ENCODE measurements at places on chromosomes 3 and 15.
A peak's percentile ranks its signal among the peaks of the same experiment; 100 is the strongest.

DNA sequence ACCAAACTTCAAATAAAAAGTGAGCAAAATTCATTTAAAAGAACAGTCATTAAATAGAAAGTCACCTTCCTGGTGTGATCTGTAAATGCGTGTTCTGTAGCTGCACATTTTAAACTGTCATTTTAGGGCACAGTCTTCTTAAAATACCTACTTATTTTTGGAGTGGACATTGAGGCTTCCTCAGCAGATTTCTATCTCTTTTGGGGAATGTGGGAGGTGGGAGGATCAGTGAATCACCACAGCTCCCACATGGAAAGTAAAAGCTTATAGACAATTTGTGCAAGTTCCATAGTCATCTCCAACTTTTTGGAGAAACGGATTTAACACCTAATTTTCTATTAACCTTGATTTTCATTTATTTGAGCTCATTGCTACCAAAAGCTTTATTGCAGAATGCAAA, 21.0 kb upstream of the MOBP start:
- DNase-seq, result no peak

DNA sequence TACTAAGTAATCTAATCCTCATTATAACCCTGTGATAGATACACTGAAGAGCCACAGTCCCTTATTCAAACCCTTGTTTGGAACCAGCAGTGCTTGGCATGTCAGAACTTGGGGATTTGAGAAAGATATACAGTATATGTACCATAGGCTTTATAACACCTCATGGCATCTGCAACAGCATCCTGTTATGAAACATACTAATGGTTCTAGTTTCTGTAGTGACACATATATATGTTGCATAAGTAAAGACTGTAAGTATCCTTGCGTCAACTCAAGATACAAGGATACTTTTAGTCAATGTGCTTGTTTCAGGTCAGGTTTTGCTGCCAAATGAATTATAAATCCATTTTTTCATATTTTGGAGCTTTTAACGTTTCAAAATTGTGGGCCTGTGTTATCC, 58.5 kb downstream of the CCNL1 start:
- DNase-seq, result no peak

GRCh38 chr3:25037049-25037547, 391.0 kb upstream of the RARB start:
- DNase-seq, result no peak

DNA sequence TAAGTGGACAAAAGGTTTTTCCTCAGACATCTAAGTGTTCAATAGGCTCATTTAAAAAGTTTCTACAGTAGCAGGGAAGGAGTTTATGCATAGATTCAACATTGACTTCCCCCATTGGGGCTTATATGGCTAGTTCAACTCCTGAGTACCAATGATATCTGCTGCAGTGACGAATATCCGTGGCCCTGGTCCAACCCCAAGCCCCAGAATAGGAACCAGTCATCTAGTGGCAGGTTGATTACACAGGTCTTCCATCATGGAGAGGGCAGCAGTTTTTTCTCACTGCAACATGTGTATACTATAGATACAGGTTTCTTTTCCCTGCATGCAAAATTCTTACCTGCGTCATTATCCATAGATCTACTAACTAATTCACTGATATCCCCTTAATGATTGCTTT, 45.8 kb upstream of the KPNA4 start:
- no peak for DNase-seq

DNA sequence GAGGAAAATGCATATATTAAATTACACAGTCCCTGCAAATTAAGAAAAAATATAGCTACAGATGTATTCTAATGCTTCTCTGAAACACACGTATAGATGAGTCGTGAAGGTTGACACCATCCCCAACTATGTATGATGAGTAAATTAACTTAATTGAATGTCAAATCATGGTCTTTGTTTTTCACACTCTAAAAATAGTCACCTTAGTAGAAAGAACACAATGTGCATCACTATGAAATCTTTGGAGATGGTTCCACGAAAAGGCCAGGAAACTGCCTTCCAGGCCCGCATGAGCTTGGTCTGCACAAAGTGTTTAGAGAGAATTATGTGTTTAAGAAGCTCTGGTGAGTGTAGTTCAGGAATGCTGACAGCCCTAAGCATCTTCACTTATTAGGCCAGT, 313.4 kb upstream of the IL12A start:
- no peak for DNase-seq

DNA sequence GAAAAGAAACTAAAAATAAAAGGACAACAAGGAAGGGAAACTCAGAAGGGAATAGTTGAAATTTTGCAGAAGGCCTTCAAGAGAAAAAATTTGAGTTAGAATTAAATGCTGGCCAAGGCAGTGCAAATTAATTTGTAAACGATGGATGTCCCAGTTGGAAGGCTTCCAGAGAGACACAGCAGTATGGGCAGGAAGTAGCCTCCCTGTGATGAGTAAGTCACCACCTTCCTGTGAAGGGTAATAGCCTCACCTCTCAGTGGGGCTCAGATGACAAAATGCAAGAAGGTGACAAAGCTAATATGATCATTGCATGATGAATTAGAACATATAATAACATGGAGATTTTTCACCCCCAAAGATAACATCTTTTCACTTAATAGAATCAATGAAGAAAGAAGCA, 27.3 kb upstream of the TMCO5A start:
- peak; percentile 24 for DNase-seq

- peak; percentile 88 for DNase-seq
Observed at GRCh38 chr3:157865352-157866000, 240.7 kb downstream of the SHOX2 start.

DNA sequence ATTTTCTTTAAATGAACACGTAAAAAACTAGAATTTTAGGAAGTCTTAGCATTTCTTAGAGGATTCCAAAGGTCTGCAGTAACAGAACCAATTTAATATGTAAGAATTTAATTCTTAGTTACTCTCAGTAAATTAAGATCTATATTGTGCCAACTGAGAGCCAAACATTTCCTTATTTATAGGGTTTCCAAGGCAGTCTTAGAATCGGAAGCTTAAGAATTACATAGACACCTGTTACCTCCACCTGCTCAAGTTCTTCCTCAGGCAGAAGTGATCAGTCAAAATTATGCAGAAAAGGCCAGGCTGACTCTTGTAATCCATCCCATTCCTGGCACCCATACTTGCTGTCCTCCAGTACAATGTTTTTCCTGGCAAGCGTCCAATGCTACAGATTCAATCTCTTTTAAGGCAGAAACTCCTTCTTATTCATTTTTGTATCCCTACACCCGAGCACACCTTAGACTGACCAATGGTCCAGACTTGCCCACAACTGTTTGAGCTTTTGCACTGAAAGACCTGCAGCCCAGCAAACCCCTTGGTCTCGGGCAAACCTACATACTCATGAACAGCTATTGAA, 64.3 kb downstream of the NCEH1 start:
- peak; percentile 59 for DNase-seq

- DNase-seq, result no peak
Observed at GRCh38 chr3:188931531-188931930, 240.2 kb upstream of the TPRG1 start.

DNA sequence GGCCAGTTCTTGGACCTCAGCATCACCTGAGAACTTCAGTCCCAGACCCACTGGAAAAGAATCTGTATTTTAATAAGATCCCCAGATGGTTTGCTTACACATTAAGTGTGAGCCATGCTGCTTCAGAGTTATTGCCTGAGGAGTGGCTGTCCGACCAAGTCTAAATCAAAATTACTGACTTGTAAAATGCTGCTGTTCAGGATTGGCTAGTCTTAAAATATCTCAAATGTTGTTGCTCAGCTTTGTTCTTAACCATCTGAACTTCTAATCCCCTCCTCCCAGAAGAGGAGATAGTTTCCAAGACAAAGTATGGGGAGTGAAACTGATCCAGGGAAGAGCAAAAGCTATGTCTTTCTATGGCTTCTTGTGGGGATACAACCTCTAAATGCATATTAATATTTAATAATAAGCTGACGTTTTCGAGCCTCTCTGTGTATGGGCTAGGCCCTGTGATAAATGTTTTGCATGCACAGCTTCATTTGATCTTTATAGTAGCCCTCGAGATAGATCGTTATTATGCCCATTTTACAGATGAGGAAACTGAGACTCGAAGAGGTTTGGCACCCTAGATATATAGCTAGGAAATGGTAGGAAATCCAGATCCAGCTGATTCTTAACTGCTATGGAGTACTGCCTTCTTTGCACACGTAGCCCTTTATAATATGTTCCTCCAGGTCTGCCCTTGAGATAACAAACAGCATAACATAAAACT, 52.2 kb downstream of the DNASE1L3 start:
- no peak for DNase-seq

DNA sequence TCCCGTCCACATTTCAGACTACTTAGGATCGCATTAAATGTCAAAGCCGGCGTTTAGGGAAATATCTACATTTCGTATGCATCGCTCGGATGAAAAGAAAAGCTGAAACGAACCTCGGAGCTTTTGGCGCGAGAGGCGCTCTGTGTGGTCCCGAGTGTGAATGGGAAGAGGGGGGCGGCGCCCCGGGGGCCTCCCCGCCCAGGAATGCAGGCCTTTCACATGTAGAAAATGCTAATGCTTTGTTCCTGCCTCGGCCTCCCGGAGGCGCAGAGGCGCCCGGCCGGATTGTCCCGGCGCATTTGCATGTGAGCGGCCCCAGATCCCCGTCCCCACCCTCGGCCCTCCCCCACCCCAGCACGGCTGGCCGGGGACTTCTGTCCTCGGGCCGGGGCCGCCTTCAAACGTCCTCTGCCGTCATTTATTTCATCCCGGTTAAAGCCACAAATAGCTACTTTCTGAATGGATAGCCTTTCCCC, 37.0 kb upstream of the TRIM71 start:
- peak; percentile 68 for DNase-seq

DNA sequence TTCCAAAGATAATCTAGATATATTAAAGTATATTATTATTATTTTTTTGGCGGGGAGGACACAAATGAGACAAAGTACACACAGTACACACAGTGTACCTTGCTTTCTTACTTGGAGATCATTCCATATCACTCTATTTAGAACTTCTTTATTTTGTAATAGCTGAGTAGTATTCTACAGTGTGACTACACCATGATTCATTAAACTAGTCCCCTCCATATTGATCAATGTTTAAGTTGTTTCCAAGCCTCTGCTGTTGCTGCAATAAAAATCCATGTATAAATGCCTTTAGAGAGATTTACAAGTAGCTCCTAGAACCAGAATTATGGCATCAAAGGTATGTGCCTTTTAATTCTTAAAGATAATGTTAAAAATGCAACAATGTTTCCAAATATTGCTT, 38.8 kb downstream of the PYGO1 start:
- DNase-seq, result no peak

- no peak for DNase-seq
Observed at GRCh38 chr3:184218814-184219213, 10.6 kb upstream of the VWA5B2 start.

GRCh38 chr3:64081235-64081630, 57.9 kb upstream of the PSMD6 start:
- no peak for DNase-seq

GRCh38 chr3:173552526-173552925, 155.0 kb downstream of the NLGN1 start:
- no peak for DNase-seq

DNA sequence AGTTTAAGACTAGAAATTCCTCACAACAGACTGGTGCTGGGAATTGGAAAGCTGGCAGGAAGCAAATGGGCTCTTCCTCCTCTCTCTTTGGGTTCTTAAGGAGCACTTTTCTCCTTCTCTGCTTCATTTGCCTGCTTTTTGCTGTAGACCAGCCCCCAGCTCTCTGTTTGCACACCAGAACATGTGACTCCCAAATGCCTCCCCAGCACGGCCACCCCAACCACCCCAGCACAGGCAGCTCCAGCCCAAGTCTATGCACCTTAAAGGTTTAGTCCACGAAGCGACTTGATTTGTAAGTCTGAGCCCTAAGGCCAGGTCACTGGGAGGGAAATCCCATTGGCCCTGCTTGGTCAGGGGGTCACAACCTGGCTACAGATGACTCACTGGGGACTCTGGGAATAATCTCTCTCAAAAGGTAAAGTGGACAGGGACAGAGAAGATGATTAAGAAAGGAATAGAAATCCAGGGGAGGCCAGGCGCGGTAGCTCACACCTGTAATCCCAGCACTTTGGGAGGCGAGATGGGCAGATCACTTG, 377.8 kb upstream of the PROK2 start:
- no peak for DNase-seq

DNA sequence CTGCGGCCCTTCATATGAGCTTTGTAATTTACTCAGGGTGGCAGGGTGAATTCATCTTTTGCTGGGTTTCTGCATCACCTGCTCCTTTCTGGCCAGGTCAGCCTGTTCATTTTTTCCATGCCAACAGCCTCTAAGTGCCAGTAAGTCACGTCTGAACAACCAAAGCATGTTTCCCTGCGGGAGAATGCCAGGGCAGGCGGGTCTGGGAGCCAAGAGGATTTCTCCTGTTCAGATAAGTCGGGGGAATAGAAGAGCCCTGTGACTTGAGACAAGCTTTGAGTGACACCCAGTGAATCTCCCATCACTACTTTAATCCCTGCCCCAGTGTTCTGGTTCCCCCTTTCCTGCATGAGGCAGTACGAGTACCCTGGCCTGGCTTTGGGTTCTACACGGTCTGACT, 153.1 kb downstream of the PGPEP1L start:
- DNase-seq, result no peak

GRCh38 chr3:51620543-51620942, 50.5 kb upstream of the TEX264 start:
- no peak for DNase-seq

DNA sequence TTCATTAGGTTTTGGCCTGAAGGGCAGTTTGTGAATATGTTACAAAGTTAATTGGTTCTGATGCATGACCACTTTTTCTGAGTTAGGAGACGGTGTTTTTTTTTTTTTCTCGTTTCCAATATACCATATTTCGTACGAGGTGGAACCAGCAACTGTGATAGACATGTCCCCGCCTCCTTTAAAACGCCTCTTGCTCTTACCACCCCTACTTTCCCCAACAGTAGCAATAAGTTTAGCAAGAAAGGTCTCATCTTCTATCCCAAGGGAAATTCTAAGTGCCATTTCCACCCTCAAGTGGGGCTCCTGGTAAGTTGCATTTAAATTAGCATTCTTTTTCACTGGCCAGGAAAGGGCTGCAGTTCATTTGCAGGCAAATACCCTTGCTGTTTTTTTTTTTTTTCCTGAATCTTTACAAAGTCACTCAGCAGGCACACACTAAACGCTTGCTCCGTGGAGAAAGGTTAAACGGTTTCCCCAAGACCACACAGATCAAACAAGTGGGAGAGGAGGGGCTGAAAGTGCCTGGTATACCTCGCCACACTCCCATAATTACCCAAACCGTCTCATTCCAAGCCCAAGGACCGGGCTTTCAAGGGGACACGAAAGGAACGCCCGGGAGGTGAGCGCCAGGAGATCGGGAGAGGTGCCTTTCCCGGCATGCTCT, 39.5 kb upstream of the MGA start:
- no peak for DNase-seq

- DNase-seq, result no peak
Observed at GRCh38 chr15:50304836-50305235, 39.3 kb upstream of the HDC start.

DNA sequence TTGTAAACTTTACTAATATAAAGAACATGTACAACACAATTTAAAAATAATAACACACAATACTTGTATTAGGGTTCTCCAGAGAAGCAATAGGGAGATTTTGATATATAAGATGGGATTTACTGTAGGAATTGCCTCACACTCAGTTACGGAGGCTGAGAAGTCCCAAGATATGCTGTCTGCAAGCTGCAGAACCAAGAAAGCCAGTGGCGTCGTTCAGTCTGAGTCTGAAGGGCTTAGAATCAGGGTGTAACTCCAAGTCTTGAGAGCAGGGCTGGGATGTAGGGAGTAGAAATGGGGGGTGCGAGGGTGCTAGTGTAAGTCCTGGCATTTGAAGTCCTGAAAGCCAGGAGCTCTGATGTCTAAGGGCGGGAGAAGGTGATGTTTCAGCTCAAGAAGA, 206.6 kb upstream of the HES1 start:
- DNase-seq, result no peak

GRCh38 chr15:31387479-31388118, 61.0 kb downstream of the KLF13 start:
- DNase-seq, result no peak

Measured in Calu3 (cell line).